HAP-1 (cell line): ENCODE measurements at places on chromosomes 7 and 10.

DNA sequence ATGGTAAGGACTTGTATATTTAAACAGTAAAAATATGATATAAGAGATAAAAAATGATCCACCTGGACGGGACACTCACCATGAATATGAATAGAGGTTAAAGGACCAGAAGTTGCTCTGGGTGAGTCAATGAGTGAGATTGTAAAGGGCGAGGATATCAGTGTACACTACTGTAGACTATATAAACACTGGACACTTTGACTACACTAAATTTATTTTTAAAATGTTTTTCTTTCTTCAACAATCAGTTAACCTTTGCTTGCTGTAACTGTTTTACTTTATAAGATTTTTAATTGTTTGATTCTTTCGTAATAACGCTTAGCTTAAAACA is 202.8 kb downstream of the VTI1A start:
- no peak for DNase-seq

DNA sequence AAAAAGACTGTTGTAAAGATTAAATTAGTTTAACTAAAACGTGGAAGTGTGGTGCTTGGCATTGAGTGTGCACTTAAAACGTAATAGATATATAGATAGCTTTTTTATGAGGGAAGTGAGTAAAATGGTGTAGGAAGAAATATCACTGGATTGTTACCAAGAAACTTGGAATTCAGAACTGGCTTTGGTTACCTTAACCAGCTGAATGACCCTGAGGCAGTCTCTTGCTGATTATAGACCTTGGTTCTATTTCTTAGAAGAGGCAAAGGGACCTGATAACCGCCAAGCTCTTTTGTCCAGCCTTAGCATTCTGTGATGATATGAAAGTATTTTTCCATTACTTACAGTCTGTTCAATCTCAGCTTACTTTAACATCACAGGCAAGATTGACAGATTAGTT is 3.8 kb downstream of the REEP3 start:
- DNase-seq = no peak

DNA sequence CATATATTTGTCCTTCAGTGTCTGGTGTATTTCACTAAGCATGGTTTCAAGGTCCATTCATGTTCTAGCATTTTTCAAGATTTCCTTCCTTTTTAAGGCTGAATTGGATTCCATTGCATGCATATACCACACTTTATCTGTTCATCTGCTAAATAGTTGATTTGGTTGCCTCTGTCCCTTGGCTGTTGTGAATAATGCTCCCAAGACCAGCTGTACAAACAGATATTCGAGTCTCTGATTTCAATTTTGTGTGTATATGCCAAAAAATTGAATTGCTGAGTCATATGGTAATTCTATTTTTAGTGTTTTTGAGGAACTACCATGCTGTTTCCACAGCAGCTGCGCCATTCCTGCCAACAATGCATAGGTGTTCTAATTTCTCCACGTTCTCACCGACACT is 216.4 kb downstream of the NRG3 start:
- no peak for DNase-seq

DNA sequence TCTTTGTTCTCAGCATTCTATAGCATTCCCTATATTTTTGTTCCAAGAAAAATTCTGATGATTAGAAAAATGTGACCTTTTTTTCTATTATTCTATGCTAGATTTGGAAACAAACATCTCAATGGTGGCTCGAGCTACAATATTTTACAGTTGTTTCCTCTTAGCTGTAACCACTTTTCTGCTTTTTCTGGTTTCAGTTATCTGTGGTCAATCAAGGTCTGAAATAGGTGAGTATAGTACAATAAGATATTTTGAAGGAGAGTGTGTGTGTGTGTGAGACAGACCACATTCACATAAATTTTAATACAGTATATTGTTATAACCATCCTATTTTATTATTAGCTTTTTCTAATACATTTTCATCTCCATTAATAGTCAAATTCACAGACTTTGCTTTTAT is 564.5 kb upstream of the GHITM start:
- no peak for DNase-seq

DNA sequence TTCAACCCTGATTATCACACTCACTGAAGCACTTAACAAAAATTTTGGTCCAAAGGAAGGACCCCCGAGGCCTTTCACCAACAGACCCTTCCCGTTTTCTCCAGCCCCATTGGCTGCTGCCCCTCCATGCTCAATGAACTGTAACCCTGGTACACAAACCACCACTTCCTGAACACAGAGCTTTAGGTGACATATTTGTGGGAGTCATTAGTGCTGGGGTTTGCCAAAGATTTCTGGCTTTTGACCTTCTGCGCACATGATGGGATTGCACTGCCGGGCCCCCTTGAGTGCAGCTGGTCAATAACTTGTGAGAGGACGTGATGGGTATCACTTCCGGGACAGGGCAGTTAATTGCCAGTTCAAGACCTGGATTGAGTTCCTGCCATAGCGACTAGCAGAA is 9.0 kb upstream of the CAMK1D start:
- DNase-seq = no peak

GRCh38 chr7:2730846-2731770 is 43.1 kb downstream of the AMZ1 start:
- DNase-seq = no peak

DNA sequence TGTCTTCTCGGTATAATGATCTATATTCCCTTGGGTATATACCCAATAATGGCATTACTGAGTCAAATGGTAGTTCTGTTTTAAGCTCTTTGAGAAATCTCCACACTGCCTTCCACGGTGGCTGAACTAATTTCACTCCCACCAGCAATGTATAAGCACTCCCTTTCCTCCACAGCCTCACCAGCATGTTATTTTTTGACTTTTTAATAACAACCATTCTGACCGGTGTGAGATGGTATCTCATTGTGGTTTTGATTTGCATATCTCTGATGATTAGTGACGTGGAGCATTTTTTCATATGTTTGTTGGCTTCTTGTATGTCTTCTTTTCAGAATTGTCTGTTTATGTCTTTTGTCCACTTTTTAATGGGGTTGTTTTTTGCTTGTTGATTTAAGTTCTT is 33.6 kb downstream of the KIAA1217 start:
- no peak for DNase-seq

DNA sequence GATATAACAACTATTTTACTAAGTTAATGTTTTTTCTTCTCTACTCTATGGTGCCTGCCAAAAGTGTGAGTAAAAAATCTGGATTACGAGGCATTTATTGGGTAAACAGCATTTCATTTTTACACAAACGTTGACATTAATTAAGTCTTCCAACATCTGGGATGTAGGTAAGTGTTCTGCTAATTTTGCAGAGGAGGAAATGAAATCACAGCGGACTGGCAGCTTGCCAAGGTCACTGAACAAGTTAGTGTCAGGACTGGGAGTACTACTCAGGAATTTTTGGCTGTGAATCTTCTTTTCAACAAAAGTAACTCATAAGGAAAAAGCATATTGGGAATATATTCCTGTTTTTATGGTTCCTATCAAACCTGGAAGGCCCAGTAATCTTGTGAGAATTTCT is 612.1 kb upstream of the FZD8 start:
- no peak for DNase-seq

DNA sequence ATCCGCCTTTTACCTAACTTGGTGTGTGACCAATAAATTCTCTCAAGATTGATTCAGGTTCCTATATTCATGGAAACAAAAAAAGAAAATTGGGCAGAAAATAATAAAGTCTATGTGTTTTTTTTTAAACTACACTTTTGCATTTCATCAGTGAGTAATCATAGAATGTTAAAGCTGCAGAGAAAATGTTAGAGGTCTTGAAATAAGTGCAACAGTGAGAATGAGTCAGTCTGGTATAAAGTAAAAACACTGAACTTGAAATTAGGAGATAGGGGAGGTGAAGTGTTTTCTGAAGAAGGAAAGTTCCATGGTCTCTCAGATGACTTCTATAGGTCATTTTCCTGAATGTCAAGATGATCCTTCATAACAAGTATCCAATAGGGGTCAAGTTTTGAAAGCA is 202.6 kb upstream of the NRP1 start:
- DNase-seq = no peak

DNA sequence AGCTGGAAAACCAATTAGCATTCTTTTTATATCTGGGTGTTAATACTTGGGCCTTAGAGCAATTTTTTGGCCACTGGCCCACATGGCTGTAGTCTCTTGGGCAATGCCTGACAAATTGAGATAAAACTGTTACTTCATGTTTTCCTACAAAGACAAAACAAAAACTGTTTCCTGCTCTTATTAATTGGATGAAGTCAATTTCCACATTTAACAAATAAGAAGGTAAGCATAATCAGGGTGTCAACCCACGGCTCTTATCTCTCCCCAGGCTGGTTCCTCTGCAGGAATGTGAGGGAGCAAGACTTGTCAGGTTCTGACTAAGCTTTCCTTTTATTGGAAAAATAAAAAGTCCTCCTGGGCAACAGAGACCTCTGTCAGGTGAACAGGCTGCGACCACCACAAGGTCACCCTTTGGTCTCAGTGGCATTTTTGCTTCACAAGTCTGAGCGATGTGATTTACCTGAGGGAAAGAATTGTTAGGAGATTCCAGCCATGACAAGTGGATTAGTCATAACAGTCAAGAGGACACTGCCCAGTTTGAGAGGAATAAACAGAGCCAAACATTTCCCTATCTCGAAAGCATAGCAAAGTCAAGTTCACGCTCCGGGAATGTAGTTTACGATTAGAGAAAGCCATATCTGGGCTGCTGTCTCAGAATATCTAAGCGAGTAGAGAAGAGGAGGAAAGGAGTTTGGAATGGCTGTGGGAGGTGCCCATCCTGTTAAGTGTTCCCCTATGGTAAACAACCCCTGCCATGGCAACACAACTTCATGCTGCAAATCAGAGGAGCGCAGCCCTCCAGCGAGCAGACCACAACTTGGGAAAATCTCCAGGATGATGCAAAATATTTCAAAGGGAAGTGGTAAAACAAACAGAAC is 144.4 kb downstream of the TES start:
- peak; percentile 48 for DNase-seq

GRCh38 chr10:34960983-34961382 is 129.2 kb downstream of the CUL2 start:
- no peak for DNase-seq

DNA sequence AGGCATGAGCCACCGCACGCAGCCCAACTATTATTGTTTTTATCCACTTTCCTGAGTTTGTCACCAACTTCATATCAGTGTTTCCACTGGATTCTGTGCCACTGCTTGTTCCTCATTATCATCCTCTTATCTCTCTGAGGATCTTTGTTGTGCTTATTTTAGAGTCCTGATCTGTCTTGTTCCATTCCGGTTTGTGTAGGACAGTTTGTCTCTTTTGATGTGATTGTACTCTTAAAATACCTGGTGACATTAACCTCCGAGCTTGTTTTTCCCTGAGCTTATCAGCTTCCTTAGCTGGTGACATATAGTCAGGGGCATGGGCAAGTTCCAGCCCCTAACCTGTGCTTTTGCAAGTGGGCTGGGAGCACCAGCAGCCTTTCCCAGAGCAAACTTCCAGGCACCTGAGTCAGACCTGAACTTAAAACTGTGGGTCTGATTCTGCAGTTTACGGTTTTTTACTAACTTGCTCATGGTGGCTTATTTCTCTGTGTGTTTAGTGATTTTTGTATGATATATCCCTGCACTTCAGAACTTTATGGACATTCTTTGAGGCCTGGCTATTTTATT is 23.1 kb upstream of the FMC1 start:
- DNase-seq = no peak

DNA sequence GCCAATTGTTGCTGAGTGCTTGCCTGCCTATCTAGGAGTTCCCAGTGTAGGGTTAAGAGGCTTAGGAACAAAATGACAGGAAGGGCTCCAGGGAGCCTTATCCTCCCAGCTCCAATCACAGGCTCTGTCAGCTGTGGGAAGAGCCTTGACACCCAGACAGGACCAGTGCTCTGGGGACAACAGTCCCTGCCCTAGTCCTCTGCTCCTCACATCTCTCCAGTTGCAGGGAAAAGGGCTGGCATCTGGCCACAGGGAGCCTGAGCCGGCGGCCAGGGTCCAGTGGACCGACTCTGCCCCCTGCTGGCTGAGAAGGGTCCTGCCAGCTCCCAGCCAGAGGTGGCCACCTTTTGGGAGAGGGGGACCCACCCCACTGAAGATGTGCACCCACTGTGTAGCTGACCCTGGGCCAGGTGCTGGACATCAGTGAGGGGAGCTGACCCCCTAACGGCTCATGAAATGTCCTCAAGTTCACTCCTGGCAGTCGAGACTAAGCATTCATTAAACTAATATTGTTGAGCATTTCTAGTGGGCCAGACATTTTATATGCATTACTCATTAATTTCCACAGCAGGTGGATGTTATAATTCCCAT is 17.6 kb downstream of the DNAJB12 start:
- peak; percentile 44 for DNase-seq

DNA sequence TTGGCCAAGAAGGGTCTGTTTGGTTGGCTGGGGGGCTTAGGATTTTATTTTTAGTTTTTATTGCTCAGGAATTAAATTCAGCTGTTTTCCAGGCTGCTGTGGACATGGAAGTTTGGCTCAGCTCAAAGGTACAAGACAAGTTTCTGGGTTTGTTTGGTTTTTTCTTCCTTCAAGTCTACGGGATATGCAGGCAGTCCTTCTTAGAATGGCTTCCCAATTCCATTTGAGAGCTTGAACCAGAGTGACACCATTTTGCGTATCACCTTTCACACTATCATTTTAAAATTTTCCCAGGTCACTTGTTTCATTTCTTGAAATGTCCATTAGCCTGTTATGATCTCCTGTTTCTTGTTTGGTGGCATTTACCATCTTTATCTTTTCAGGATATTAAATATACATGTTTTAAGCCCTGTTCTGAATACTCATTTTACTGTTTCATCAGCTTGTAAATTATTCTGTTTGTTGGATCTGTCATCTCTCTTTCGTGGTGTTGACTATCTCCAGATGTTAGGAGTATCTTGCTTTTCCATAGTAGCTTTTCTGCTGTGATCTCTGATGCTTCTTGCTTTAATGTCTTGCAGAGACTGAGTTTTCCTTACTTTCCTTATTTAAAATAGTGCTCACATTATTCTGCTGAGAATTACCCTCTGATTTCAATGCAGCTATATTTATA is 9.4 kb upstream of the TMEM168 start:
- no peak for DNase-seq

DNA sequence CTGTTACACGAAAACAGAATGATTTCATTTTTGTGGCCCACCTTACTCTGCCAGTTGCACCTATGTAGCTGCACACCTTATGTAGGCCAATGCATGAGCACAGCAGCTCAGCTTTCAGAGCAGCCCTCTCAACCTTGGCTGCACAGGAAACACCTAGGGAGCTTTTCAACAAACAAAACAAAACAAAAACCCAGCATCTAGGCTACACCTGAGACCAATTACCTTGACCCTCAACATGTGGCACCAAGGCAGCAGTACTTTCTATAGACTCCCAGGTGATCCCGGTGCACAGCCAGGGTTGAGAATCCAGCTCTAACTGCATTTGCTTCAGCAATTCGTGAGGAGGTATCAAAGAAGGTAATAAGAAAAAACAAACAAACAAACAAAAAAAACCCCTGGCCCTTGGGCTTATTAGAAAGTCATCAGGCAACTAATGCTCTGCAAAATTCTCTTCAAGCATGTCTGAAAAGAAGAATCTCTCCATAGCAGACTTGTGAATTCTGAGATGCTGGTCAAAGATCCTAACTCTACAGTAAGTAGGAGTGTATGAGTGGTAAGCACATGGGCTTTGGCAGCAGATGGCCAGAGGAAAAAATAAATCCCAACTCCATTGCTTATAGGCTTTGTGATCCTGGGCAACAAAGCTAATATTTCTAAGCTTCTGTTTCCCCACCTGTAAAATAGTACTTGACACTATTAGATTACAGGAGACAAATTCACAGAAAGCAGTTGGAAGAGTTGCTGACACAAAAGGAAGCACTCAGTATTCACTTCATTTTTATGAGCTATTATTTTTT is 113.4 kb upstream of the NOBOX start:
- no peak for DNase-seq

GRCh38 chr10:133163889-133164815 is 4.1 kb downstream of the KNDC1 start:
- DNase-seq = no peak
